ENCODE measurements at places on chromosomes 7 and 10.

GRCh38 chr7:69635555-69636185 lies 37.4 kb downstream of the AUTS2 start:
- no peak for DNase-seq

DNA sequence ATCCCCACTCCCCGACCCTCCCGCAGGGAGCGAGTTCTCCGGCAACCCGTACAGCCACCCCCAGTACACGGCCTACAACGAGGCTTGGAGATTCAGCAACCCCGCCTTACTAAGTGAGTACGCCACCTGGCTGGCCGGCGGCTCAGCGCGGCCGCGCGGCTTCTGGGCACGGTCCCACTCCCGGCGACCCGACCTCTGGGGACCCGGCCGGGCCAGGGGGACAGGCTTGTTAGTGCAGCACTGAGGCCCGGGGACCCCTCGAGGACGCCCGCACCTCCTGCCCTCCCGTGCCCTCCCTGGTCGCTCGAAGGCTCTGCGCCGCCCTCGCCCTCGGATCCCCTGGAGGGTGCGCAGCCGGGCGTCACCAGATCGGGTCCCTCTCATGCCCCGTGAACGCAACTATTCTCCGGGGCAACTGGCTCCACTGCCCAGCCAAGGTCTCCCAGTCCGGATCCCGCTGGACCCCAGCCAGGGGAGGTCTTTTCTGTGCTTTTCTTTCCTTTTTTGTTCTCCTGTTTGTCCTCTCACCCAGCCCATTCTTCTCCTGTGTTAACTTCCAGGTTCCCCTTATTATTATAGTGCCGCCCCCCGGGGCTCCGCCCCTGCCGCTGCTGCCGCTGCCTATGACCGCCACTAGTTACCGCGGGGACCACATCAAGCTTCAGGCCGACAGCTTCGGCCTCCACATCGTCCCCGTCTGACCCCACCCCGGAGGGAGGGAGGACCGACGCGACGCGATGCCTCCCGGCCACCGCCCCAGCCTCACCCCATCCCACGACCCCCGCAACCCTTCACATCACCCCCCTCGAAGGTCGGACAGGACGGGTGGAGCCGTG lies 81.8 kb downstream of the PAX2 start:
- peak; percentile 2 for DNase-seq

DNA sequence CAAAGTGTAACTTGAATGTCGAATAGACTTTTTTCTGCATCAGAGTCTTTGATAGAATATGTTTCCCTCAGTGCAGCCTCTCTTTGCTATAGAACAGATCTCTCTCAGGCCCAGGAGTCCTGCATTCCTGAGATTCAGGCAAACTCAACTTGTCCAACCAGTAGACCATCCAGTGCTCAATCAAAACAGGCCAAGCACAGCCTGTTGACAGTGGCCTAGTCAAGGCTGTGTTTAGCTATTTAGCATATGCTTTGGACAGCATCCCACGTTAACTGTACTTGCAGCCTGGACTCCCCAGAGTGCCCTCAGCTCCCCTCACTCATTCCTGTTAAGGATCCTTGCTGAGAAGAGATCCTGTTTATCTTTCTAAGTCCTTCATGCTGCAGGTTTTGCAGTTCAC lies 16.3 kb downstream of the OR6V1 start:
- no peak for DNase-seq

DNA sequence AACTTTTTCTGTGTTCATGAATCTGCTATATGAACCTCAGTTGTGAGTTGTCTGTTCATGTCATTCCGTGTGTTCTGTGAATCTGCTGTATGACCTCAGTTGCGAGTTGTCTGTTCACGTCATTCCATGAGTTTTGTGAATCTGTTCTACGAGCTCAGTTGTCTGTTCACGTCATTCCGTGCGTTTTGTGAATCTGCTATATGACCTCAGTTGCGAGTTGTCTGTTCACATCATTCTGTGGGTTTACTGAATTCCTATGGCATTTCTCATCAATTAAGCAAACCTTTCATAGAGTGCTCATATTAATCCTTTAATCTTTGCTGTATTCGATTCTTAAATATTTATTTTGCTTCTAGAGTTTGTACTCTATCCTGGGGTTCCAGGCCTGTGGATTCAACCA lies 150.6 kb downstream of the DIP2C start:
- no peak for DNase-seq

DNA sequence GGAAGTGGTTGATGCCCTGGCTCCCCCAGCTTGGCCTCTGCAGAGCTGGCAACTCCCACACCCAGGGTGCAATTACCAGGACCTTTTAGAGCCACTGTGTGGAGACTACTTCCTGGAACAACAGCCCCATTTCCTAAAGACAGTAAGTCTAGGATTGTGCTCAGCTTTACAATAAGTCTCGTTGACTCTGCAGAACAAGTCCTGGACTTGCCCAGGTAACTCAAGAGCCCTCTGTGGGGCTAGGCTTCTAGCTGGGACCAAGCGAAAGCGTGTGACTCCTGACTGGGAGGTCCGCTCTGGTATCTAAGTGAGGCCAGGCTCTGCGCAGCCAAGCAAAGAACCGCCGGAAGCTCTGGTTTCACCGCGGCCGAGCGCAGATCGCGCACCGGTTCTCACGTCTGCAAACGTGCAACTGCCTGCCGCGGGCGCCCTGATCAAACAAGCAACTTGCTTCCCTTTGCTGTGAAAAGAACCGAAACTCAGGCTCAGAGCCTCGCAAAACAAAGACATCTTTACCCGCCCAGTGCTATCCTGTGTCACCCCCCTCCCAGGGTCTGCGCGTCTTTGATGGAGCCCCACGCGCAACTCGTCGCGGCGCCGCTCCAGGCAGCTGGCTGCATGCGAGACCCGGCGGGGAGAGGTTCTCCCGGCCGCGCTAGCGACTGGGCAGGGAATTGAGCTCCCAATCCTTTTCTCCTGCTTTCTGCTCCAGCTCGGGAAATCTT lies 4.4 kb upstream of the PDLIM1 start:
- DNase-seq, result peak; percentile 77

DNA sequence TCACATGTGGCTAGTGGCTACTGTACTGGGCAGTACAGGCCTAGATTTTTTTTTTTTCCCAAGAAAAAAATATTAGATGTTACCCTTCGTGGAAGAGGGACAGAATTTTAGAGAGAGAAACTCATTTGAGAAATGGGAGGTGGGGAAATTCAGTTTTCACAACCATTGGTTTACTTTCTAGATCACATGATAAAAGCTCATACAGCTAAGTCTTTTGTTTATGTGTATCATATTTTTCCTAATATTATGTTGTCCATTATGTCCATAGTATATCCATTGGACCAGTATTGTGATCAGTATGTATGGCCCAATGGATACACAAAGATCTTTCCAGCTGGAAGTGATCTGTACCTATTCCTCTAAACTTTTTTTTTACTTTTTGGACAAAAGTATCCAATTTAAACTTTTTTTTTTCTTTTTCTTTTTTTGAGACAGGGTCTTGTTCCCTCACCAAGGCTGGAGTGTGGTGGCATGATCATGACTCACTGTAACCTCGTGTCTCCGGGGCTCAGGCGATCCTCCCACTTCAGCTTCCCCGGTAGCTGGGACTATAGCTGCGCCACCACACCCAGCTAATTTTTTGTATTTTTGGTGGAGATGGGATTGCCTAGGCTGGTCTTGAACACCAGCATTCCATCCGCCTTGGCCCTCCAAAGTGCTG lies 4.1 kb downstream of the CALU start:
- DNase-seq, result no peak

Data from DMS79 (cell line).